Activated CD4-positive, alpha-beta memory T cell treated with anti-CD3 and anti-CD28 coated beads, Interleukin-2, amount 10 ng/mL, durations not matched to agents 7 days and 5 days (primary cell): ENCODE measurements at places on chromosomes 4 and X.

DNA sequence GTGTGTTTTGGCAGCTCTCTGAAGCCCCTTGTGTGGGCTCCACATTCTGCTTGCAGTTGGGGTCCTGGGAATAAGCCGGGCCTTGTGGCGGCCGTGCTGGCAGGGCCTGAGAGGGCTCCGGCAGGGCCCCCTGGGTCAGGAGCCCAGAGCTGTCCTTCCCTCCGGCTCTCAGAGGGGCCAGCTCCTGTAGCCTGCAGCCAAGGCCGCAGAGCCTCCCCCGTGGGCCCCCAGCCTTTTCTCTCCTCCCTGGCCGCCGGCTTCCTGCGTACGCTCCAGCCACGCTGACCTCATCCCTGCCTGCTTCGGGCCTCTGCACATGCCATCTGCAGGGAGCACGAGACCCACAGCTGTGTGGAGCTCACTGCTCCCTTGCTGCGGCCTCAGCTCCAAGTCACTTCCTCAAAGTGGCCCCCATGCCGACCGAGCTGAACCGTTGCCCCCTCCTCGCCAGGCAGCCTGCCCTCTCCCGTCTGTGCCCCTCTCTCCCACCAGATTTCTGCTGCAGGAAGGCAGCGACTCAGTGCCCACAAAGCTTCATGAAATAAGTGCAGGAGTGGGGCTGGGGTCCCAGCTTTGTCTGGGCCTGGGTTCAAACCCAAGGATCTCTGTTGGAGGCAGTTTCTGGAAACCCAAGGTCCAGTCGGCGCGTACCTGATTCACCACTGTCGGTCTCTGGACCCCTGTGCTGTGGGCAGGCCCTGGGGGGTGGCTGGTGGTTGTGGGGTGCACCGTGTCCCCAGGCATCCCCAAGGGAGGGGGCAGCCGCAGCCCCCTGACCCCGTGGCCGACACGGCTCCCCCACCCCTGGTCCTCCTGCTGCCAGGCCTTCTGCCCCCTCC is 57.1 kb upstream of the NKX1-1 start:
- no peak for DNase-seq

- DNase-seq: peak; percentile 24
Measured at GRCh38 chrX:9340598-9341290, 124.1 kb upstream of the TBL1X start.

DNA sequence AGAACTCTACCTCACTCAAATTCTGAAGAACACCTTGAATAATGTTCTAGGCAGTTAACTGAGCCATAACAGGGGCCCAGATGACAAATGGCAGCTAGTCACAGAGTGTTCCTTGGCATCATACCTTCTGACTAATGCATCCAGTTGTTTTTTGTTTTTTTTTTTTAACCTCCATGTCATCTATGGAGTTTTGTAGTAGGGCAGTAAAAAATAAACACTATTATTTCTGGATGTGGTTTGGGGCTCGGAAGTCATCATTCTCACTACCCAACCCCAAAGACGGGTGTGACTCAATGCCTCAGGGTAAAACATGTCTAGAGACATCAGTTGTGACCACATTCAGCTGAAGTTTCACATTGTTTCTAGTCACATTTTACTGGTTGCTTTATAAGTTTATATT is 31.2 kb upstream of the MCF2 start:
- peak; percentile 46 for DNase-seq

GRCh38 chr4:80948995-80949394 is 81.5 kb upstream of the BMP3 start:
- DNase-seq: no peak

GRCh38 chr4:149161247-149161646 is 654.4 kb downstream of the IQCM start:
- no peak for DNase-seq

GRCh38 chrX:68841251-68842049 is 12.6 kb downstream of the EFNB1 start:
- no peak for DNase-seq

DNA sequence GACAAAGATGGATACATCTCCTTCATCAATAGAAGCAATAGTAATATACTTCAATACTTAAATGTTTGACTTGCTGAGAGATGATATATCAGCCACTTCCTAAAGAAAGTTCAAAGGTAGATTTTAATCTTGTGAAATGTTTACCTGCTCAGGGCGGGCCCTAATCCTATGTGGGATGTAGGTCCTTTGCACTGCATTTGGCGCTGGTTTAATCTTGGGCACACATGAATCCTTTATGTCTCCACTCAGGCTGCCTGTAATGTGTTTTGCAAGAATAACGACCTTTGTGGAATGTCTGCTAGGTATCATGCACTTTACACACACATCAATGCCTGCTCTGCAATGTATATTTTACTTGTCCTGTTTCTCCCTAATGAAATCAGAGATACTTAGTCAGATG is 368.7 kb downstream of the GBA3 start:
- DNase-seq: no peak

DNA sequence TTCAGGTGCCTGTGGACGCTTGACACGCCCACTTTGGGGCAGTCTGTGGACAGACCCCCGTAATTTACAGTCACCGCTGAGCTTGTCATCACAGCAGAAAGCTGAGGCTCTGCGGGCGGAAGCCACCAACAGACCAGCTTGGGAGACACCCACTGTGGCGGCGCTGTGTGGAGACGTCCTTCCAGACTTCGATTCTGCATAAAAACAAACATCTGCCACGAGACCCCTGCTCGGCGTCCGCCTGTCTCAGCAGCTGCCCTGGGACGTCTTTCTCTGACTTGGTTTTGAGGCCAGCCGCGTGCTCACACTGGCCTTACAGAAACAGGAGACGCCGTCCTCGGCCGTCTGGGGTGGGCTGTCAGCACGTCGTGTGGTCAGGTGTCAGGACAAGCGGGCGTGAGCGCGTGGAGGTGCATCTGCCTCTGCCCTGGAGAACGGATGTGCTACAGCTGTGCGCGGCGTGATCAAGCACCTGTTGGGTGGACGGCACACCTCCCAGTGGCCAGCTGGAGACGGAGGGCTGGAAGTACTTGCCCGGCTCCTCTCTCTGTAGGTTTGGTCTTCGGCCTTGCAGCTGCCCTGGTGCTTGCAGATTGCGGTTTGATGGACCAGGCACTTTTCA is 37.5 kb downstream of the PIGG start:
- DNase-seq: no peak

DNA sequence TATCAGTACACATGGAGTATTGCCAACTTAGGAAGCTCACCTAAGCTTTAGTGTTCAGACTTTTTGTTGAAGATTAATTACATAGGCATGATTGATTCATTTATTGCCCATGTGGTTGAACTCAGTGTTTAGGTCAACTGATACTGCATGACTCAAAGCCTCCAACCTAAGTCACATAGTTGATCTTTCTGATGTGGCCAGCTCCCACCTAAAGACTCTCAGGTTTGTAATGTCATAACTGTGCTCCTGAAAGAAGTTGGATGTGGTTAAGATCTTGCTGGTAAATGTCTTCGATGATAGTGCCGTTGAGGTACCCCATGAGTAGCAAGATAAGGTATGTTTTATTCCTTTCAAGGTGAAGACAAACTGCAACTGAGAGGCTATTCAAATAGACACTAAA is 192.5 kb downstream of the EDA start:
- DNase-seq: no peak

DNA sequence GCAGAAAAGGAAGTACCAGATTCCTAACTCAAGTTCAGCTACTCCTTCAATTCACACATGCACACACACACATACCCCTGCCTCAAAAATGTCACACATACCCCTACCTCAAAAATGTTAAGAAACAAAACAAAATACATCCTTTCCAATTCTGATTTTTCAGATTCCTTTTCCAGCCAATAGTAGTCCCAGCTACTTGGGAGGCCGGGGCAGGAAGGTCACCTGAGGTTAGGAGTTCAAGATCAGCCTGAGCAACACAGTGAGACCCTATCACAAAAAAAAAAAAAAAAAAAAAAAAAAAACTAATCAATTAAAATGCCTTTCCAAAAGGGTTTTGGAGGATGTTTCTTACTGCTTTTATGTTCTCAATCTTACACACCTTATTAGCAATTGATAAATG is 138.0 kb downstream of the AFAP1 start:
- DNase-seq: no peak

GRCh38 chr4:69057620-69058409 is 38.5 kb upstream of the UGT2B7 start:
- no peak for DNase-seq

GRCh38 chr4:22196551-22196950 is 248.0 kb upstream of the KCNIP4 start:
- DNase-seq: no peak
